Tongue (tissue), 3 donors: ENCODE measurements at places on chromosomes 11 and 22.
A peak's percentile ranks its signal among the peaks of the same experiment; 100 is the strongest.

DNA sequence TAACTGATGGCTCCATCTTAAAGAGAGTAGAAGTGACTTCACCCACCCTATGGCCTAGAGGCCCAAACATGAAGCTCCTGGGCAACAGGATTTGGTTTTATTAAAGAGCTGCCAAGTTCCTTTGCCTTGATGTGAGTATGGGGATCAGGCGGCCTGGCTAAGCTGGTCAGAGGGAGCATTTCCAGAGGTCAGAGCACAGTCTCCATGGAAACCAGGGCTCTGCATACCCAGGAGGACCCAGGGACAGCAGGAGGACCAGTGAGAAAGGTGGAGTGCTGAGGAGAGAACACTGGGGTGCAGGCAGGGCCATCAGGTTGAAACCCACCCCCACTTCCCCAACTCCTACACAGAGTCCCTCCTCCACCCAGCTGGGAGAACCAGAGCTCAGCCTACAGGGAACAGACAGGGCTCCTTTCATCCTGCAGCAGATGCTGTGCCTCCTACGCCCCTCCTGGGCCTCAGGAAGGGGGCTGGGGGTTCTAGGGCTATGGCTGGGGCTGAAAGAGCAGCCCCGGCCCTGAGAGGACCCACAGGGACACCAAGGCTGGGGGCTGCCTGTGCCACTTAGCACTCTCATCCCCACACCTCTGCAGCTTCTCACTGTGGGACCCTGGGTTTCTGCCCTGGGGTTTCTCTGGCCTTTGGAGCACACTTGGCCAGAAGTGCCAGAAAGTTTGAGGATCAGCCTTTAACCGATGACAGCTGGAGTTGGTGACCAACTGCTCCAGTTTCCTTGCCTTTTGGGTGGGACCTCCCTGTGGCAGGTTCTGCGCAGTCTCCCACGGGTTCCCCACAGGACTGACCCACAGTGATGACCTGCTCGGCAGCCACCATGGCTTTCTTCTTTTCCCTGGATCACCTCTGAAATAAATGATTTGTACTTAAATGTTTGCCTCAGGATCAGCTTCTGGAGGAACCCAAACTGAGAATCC, 13.8 kb upstream of the P2RY6 start:
- DNase-seq: no peak

DNA sequence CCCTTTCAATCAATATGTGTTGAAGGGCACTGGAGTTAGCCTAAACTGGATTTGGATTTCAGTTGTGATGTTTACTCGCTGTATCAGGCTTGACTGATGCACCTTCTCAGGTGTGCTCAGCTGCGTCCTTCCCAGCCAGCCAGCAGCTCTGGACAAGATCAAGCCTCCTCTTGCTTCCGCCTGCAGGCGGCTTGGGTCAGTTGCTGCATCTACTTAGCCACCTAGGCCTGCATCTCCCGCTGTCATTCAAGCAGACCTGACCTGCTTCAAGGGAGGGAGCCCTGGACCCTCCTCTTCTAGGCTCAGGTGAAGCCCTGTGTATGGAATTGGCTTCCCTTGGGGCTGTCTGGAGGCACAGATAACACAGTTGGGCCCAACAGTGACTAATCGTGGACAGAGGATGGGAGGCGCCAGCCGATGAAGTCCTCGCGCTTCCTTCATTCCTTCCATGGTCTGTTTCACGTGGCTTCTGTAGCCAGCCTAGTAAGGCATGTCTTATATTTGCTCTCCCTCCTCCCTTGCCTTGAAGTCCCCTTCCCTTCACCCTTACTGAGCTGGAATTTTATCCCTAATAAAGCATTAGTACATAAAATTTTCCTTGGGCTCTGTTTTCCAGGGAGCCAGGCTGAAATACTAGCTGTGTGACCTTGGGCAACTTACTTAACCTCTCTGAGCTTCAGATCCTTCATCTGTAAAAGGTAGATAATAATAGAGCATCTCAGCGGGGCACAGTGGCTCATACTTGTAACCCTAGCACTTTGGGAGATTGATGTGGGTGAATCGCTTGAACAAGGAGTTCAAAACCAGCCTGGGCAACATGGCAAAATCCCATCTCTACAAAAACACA, 2.1 kb upstream of the LHFPL7 start:
- no peak for DNase-seq

DNA sequence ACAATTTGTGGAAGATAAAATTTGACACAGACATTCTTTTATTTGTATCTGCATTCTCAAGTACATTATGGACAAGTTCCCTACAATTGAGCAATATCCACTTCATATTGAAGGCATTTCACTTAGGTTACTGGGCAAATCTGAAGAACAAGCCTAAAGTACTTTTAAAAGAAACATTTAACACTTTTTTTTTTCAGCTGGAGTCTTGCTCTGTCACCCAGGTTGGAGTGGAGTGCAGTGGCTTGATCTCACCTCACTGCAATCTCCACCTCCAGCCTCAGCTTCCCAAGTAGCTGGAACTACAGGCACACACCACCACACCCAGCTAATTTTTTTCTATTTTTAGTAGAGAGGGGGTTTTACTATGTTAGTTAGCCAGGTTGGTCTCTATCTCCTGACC, 70.2 kb downstream of the OR4C45 start:
- DNase-seq: no peak

GRCh38 chr11:63567044-63567840, 4.1 kb upstream of the PLAAT2 start:
- peak; percentile 62 for DNase-seq

GRCh38 chr22:48827268-48827846, 1000.3 kb downstream of the BRD1 start:
- no peak for DNase-seq

DNA sequence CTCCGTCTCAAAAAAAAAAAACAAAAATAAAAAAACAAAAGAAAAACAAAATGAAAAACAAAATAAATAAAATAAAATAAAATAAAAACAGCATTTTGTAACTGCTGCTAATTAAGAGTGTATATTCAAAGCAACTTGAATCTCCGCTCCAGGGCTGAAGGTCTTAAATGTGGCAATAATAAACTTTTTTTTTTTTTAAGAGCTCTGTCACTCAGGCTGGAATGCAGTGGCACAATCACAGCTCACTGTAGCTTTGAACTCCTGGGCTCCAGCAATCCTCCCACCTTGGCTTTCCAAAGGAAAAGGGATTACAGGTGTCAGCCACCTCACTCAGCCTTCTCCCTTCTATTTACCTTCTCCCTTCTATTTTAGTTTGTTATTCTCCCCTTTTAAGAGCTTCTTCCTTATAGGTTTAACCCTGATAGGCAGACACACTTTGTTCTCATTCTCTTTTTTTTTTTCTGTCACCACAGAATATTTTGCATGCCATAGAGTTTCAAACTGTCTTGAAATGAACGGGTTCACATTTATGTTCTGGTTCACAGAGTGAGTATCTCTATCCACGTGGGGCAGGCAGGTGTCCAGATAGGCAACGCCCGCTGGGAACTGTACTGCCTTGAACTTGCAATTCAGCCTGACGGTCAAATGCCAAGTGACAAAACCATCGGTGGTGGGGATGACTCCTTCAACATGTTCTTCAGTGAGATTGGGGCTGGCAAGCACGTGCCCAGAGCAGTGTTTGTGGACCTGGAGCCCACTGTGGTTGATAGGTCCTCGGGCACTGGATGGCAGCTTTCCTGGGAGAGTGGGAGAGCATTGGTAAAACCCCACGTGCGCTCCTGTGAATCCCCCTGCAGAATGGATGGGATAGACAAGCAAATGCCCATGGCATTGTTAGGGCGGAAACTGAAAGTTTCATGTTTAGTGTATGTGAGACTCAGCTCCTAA, 19.4 kb downstream of the LRRC74B start:
- DNase-seq: no peak

- DNase-seq: no peak
These were observed 2.3 kb downstream of the MS4A4E start for GRCh38 chr11:60240662-60241061.

DNA sequence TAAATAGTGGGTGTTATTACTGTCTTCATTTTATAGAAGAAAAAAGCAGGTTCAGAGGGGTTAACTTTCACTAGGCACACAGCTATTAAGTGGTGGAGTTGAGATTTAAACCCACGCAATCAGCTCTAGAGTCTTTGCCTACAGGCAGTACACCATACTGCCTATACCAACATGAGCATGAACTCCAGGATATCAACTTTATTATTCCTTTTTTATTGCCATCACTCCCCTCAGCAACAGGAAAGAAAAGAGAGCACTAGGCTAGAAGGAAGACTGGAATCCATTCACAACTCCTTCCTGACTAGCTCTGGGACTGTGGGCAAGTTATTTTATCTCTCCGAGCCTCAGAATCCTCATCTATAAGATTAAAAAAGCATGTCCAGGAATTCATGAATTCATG, 58.7 kb upstream of the FSHB start:
- DNase-seq: no peak

GRCh38 chr11:24833573-24833972, 336.7 kb downstream of the LUZP2 start:
- no peak for DNase-seq

- DNase-seq: no peak
These were observed 120.9 kb downstream of the ME3 start for GRCh38 chr11:86551288-86552092.

DNA sequence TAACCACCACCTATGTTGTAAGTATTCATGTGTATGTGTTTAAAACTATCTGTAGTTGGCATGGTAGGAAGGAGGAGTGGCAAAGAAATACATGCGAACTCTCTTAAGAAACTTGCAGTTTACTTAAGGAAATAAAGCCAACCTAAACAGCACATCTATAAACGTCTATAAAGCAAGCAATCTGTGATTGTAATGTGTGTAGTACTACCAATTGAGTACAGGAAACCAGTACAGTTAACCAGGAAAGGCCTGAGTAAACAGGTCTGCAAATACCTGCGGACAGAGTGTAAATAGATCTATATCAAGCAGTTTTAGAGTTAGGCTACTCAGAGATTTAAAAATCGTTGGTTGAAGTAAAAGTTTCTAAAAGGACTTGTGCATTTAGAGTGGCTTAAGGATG, 59.5 kb upstream of the AMOTL1 start:
- DNase-seq: no peak

DNA sequence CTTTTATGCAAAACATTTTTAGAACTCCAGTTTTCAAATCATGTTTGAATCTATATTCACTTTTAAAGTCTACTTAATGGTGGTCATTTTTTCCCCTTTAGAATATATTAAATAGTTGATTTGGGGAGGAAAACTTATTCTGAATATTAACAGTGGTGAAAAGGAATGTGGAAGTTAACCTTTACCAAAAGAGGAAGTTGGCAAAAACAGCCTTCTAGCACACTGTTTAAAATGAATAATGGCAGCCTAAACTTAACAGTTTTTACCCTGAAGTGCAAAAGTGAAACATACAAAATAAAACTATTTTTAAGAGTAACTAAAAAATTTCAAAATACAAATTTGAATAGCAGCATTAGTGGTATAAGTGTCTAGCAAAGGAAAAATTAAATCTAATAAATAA, 86.4 kb downstream of the GRK3 start:
- DNase-seq: no peak

DNA sequence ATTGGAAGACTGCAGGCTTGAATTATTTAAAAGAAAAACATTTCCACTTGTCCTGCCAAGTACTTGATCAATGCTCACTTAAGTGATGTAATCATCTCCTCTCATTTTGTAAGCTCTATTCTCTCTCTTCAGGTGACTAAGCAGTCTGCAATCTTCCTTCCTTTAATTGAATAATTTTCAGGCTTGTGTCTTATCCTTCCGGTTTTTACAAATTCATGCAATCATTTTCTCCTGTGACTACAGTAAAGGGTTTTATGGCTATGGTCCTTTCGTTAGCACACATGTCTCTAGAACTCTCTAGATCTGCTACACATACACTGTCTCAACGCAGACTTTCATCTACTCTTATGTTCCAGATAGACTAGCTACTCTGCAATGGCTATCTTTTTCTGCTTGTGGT, 12.6 kb upstream of the UPB1 start:
- peak; percentile 56 for DNase-seq

GRCh38 chr22:49772692-49773091, 55.0 kb downstream of the BRD1 start:
- no peak for DNase-seq

DNA sequence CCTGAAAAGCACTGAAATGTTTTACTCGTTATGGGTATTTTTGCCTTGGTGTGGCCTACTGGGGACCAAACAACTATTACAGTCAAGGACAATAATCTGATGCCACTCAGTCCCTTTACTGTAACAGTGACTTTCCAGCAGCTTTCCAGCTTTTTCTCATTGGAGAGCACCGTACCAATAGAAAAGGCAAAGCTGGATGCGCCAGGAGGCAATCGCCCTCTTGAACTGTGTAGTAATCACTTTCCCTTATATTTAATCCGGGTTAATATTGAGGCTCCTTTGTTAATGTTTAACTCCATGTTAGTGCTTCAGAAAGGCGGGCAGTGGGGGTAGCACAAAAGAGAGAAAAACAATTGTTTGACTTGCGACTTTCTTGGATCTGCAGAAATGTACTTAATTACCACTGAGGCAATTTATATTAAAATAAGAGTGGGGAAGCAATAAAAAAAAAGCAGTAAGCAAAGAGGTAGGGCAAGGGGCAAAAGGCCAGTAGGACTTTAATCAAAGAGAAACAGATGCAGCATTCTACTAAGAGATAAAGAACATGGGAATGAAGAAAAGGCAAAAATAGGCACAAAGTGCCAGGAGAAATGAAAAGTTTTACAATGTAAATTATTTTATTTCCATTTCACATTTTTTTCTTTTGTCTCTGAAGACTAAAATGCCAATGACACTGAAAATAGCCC, 81.6 kb downstream of the LRRC4C start:
- DNase-seq: no peak

DNA sequence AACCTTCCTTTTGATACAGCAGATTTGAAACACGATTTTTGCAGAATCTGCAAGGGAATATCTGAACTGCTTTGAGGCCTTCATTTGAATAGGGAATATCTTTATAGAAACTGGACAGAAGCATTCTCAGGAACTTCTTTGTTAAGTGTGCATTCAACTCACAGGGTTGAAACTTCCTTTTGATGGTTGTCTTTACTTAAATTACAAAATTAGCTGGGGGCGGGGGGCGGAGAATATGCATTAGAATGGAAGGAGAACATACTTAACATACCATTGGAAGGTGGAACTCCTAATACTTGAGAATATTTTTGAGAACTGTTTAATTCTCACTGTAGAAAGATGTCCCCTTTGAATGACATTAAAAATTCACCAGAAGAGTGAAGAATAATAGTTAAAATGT, 104.4 kb downstream of the TRIM51G start:
- DNase-seq: no peak

GRCh38 chr11:95531116-95531515, 258.5 kb downstream of the FAM76B start:
- DNase-seq: no peak
